NCI-H748 treated with DMSO at 0.1 percent for 48 hours (cell line): ENCODE measurements at places on chromosomes 12 and 14.

- DNase-seq = no peak
These were observed 30.3 kb downstream of the C14orf132 start for GRCh38 chr14:96069421-96069820.

- DNase-seq = peak; percentile 64
These were observed 2.9 kb upstream of the CACNB3 start for GRCh38 chr12:48815126-48816110.

GRCh38 chr12:8566525-8566924 lies 25.8 kb upstream of the CLEC4E start:
- no peak for DNase-seq

- DNase-seq = peak; percentile 79
These were observed 176.8 kb downstream of the GXYLT1 start for GRCh38 chr12:41967668-41968500.

DNA sequence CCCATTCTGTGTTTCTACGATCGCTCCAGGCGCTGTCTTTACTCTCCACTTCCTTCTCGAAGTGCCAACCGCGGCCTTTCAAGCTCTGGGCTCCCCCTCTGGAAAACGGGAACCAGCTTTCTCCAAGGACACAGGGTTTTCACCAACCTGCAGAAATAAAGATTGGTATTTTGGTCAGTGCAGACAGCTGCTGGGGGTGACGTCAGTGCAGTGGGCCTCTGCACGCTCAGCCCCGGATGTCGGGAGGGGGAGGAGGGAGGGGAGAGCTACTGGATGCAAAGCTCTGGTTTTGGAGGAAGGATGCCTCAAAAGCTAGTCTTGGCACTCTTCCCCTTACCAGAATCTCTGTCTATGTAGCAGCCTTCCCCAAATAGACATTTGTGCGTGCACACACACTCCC lies 19.9 kb downstream of the HRK start:
- no peak for DNase-seq

- DNase-seq = no peak
These were observed 588 bp upstream of the TWF1 start for GRCh38 chr12:43806737-43807072.

DNA sequence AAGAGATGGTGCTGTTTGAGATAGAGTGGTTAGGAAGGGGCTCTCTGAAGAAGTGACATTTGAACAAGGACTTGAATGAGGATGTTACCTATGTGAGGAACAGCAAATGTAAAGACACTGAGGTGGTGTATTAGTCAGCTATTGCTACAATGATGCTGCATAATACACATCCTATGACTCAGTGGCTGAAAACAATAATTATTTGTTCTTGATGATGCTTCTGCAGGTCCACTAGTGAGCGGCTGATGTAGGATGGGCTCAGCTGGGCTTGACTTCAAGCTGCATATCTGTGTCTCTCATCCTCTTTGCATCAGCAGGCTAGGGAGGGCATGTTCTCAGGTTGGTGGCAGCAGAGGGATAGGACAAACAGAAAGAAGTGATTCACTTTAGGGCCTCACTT lies 21.4 kb upstream of the CLMN start:
- no peak for DNase-seq

DNA sequence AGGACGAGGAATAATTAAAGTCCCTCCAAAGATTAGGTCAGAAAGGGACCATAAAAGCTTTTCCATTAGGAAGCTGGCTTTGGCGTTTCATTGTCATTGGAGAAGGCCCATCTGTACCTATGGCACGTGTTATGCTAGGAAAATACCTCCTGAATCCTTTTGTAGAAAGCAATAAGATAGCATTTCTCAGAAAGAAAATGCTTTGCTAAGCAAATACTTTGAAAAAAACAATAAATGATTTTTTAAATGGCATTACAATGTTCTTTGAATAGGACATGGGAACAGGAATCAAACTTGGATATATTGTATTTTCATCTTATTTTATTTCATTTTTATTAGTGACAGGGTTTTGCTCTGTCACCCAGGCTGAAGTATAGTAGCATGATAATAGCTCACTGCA lies 967.7 kb downstream of the NRXN3 start:
- no peak for DNase-seq

DNA sequence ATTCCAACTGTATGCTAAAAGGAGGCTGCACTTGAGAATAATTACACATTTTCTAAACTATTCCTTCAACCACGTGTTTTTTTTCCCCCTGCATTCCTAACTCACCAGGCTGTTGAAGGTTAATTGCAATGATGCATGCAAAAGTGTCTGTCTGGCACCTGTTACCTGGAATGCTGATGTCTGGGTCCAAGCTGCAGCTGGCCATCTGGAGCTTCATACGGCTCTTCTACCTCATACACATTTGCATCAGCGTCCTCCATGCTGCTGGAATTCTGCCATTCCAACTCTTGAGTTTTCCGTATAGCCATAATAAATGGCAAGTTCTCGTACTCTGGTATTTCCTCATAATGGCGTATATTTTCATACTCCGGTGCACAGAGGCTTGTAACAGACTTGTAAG lies 8.6 kb downstream of the FGD6 start:
- no peak for DNase-seq

DNA sequence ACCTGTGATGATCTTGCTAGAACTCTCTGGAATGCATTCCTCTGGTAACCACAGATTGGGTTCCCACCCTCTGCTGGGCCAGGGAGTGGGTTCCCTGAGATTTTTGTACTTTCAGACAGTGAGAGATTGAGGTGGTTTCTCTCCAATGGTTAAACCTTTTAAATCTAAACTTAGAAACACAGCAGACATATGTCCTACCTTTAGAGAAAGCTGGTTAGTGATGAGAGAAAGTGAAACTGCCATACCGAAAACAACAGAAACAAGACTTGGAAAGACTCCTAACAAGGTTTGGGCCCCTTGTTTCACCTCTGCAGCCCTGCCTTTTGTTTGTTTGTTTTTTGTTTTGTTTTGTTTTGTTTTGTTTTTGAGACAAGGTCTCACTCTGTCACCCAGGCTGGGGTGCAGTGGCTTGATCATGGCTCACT lies 9.7 kb upstream of the SGPP1 start:
- no peak for DNase-seq

- DNase-seq = no peak
These were observed 30.1 kb downstream of the CLEC1A start for GRCh38 chr12:10068644-10069043.

- DNase-seq = no peak
These were observed 52.3 kb upstream of the GPHB5 start for GRCh38 chr14:63371033-63371432.

GRCh38 chr12:93122569-93123091 lies 193.5 kb upstream of the EEA1 start:
- no peak for DNase-seq

- no peak for DNase-seq
These were observed 22.1 kb upstream of the CEP170B start for GRCh38 chr14:104843006-104843405.

GRCh38 chr14:51870606-51871005 lies 10.2 kb downstream of the GNG2 start:
- no peak for DNase-seq

DNA sequence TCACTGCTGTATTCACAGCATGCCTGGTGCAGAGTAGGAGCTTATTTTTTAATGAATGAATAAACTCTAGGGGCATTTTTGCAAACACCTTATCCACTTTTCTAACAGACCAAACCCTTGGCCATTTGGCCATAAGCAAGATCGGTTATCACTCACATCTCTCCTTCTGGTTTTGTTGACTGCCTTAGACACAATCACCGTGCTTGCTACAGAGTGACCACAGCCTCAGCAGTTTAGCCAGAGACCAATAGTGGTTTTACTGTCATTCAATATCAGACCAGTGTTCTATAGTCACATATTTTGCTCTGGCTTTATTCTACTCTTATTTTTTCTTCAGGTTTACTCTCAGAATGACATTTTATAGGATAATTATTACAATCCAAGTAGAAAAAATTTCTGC lies 2.2 kb downstream of the KLRB1 start:
- DNase-seq = no peak

GRCh38 chr12:109222062-109222461 lies 87.0 kb downstream of the FOXN4 start:
- no peak for DNase-seq

- DNase-seq = no peak
These were observed 96.9 kb downstream of the SETD3 start for GRCh38 chr14:99383472-99384449.

GRCh38 chr14:32494609-32495434 lies 165.7 kb downstream of the AKAP6 start:
- no peak for DNase-seq

- DNase-seq = no peak
These were observed 2.3 kb downstream of the WNT10B start for GRCh38 chr12:48969160-48969771.

DNA sequence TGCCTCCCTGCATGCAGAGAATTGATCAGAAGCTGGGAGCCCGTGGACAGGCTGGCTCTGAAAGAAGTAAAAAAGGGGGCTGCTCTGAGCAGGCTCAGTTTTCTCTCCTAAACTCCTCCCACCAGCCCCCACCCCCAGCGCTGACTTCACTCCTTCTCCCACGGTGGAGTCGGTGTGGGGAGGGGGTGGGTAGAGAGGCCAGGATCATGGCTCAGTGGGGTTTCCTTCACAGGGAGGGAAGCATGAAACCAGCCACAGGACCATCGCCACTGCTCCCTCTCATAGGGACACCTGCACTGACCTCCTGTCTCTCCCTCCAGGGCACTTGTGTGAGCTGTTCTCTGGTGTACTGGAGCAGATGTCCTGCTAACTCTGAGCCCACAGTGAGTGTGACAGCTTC lies 78.9 kb downstream of the STAB2 start:
- no peak for DNase-seq

DNA sequence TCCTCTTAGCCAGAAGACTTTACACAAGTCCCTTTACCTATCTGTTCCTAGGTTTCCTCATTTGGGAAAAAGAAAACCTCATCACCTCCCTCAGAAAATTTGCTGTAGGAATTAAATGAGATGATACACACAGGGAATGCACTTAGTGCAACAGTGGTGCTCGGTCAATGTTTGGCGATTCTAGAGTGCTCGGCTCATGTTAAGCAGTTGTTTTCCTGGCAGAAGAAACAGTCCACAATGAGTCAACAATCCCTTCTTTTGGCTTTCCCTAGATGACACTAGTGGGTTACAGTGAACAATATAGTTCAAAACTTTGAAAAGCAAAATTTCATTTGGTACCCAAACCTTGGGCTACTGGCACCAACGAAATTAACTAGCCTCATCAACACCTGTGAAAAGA lies 3.9 kb upstream of the TMEM233 start:
- no peak for DNase-seq

DNA sequence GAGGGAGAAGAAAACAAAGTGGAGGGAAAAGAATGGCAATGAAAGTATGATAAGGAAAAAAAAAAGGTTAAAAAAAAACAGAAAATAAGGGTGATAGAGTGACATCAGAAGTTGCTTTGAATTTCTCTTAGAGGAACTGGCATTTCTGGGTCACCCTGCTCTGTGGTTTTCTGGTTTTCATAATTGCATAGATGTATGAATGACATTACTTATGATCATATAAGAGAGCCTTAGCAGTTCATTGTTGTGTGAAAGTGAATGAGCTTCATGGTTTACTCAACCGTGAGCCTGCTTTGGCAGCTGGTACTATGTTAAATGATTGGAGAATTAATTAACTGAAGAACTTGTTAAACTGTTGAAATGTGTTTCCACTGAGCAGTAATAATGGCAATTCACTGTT lies 336.4 kb upstream of the FBXO33 start:
- no peak for DNase-seq

DNA sequence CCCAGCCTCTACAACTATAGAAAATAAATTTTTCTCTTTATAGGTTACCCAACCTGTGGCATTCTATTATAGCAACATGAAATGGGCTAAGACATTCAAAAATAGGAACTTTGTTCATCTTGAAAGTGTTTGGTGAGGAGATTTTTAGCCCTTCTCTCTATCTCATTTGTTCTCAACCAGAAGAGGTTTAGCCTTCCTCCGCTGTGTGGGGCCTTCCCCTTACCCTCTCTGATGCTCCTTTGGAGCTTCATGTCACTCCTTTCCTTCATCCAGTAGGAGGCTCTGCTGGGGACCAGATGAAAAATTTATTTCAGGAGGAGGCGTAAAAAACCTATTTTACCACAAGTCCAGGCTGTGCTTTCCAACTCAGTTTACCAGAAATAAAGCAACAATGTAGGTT lies 94.1 kb downstream of the RTN1 start:
- DNase-seq = no peak

DNA sequence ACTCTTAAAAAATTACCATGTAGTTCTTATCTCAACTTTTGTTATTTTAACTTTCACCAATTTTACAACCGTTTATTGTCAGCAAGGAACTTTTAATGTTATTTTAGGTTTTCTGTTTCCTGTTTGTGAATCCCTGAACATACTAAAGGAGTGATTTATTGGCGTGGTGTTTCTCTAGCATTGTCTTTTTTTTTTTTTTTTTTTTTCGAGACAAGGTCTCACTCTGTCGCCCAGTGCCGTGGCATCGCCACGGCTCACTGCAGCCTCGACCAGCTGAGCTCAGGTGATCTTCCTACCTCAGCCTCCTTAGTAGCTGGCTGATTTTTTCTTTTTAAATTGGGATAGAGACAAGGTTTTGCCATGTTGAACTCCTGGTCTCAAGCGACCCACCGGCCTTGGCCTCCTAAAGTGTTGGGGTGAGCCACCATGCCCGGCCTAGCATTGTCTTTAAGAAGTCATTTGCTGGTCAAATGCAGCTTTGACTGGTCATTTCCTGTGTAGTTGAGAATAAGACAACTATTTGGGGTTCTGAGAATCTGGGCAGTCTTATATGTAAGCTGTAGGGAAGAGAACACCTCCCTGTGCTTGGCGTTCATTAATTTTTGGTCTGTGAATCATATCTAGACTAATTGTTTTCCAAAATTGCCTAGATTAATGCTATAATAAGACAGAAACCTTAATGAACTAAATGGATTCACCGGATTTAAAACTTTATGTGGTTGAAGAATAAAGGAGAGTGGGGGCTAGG lies 2.1 kb downstream of the WASHC4 start:
- DNase-seq = no peak

- DNase-seq = no peak
These were observed 76.0 kb downstream of the VCPKMT start for GRCh38 chr14:50040401-50040775.

DNA sequence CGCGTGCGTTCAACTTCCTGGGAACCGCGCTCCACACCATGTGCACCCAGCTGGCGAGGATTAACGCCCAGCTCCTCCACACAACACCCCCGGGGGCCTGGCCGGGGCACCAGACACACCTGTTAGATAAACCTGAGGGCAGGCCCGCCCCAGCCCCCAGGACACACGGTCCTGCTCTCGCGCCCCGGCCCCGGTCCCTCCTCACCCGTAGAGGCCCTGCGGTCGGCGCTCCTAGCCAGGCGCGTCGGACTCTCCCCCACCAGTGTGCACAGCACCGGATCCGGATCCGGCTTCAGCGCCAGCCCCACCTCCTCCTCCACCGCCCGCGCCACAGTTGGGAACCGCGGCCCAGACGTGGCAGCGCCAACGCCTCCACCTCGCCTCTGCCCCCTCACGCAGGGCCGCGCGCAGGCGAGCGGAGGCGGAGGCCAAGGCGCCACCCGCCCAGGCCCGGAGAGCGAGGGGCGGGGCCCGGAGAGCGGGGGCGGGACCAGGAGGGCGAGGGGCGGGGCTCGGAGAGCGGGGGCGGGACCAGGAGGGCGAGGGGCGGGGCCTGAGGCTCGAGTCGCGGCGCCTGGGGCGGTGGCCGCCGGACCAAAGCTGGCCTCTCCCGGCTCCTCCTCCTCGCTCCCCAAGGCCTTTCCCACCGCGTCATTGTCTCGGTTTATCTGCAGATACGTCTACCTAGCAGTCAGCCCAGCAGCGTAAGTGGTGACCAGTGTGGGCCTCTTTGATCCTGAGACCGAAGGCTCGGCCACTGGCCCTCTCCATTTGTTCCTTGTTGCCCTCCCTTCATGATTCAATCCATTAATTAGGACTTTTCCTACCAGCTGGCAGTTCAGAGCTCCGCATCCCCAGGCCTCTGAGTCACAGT lies at the start of gene GNPNAT1:
TSS of gene GNPNAT1 (minus strand) at position 385 of the 874 bp plus-strand sequence. CDS start 6,957 bp downstream, outside the sequence.
- peak; percentile 74 for DNase-seq

- DNase-seq = no peak
These were observed 680.3 kb downstream of the MED13L start for GRCh38 chr12:115597157-115597712.
